ENCODE measurements at places on chromosomes 5 and 9.
A peak's percentile ranks its signal among the peaks of the same experiment; 100 is the strongest.

DNA sequence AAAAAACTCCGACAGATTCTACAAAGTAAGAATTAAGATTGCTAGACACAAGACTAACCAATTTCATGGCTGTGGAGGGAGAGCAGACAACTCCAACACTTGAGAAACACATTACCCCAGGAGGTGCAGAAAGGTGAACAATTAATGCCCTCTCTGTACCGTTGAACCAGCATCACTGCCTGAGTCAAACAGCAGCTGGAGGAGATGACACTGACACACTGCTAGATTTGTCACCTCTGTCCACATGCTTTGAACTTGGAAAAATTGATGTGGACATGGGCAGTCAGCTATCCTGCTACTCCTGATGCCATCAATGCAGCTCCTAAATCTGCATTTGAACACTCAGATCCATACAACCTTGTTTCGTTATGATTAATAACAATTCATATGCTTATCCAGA is 51.7 kb downstream of the GPBP1 start:
- DNase-seq, result no peak

DNA sequence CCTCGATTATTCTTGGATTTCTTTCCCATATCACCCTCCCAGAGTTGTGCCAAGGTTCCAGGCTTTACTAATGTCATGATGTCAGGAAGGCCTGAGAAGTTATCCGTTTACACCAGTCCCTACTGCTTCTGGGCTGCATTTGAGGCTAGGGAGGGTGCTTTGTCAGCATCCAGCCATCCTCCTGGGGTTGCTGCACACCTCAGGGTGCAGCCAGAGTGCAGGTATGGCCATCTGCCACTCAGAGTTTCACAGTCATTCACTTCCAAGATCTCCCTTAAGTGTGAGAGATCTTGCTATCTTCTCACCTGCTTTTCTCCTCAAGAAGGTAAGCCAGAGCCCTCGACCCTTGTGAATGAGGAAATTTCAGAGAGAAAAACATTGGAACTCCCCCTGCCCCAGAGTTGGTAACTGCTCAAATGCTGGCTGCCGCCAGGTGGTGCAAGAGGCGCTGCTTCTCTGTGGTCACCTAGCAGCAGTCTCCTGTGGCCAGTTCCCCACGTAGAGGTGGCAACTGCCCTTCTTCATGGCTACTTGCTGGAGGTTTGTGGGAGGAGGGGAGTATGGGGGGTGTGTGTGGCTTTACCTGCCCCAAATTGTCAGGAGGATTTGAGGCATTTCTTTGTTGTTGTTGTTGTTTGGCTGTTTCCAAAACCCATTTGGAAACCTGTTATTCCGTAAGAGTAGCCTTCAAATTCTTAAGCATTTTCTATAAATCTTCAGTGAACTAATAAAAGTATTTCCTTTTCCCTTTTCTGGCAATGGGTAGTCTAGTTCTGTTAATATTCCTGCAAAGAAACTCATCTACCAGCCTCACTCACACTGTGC is 259.6 kb upstream of the DMRT1 start:
- no peak for DNase-seq

- no peak for DNase-seq
Measured at GRCh38 chr5:34041247-34041972, 1.6 kb downstream of the C1QTNF3 start.

DNA sequence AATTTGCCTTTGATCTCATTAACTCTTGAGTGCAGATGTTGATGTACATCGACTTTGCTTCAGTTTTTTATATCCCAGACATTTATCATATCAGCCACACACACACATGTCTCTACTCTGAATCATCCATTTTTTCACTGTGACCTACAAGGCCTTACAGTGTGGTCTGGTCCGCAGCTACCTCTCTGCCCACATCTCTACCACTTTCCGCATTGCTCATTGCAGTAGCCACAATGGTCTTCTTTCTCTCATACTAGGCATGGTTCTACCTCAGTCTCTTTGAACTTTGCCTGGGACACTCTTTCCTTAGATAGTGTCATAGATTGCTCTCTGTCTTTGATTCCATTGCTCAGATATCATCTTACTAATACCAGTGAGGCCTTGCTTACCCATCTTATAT is 87.9 kb upstream of the FSD1L start:
- DNase-seq, result no peak

GRCh38 chr9:136640171-136641111 is 22.3 kb upstream of the EGFL7 start:
- DNase-seq, result no peak

- DNase-seq, result no peak
Measured at GRCh38 chr9:83060556-83060955, 2.4 kb downstream of the RASEF start.

- no peak for DNase-seq
Measured at GRCh38 chr5:136202469-136203205, 9.7 kb upstream of the SMIM32 start.

GRCh38 chr5:31478901-31479300 is 53.0 kb downstream of the DROSHA start:
- DNase-seq, result no peak

DNA sequence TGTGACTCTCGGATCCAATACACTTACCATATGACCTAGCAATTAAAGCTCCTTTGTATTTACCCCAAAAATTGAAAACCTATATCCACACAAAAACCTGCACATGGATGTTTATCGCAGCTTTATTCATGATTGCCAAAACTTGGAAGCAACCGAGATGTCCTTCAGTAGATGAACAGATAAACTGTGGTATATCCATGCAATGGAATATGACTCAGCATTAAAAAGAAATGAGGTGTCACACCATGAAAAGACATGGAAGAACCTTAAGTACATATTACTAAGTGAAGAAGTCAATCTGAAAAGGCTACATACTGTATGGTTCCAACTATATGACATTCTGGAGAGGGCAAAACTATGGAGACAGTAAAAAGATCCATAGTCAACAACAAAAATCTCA is 82.0 kb upstream of the PHF24 start:
- DNase-seq, result no peak

DNA sequence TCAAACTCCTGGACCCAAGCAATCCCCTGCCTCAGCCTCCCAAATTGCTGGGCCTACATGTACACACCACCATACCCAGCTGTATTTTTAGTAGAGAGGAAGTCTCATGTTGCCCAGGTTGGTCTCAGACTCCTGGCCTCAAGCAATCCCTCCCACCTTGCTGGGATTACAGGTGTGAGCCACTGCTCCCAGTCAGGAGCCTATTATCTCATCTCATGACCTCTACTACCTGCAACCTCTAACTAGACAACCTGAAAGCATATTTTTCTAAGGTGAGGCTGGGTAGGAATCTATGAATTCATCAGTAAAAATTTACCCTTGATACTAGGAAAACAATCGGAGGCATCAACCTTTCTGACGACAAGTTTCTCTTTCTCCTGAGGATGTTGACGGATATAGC is 10.0 kb downstream of the FAM13B start:
- DNase-seq, result no peak

GRCh38 chr5:141560725-141561483 is 57.9 kb downstream of the DIAPH1 start:
- peak; percentile 92 for DNase-seq

DNA sequence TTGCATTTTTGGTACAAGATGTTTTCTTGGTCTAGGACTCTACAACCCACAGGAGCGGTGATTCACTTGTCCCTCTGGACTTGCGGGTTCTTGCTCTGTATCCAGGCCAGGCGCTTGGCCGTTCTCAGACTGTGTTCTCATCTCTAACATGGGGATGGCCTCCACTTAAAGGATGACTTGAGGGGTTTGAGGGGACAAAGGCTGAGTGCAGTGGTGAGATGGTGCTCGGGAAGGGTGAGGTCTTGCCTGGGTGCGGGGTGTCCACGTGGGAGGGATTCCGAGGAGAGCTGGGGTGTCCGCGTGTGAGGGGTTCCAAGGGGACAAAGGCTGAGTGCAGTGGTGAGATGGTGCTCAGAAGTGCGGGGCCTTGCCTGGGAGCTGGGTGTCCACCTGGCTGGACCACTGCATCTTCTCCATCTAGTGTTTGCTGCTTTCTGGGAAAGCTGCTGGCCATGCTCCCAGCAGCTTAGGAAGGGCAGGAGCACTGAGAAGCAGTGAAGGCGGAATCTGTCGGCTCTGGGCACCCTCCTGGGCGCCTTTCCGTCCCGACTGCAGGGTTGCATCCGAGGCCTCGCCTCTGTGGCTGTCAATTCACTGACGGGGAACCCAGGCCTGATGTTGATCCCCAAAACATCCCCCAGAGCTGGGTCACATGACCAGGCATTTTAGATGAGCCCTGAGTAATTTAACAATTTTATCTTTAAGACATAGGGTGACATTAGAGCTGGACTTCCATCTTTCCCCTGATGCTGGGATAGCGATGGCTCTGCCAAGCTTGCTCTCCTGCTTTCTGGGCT is 280.5 kb upstream of the IRX4 start:
- no peak for DNase-seq

DNA sequence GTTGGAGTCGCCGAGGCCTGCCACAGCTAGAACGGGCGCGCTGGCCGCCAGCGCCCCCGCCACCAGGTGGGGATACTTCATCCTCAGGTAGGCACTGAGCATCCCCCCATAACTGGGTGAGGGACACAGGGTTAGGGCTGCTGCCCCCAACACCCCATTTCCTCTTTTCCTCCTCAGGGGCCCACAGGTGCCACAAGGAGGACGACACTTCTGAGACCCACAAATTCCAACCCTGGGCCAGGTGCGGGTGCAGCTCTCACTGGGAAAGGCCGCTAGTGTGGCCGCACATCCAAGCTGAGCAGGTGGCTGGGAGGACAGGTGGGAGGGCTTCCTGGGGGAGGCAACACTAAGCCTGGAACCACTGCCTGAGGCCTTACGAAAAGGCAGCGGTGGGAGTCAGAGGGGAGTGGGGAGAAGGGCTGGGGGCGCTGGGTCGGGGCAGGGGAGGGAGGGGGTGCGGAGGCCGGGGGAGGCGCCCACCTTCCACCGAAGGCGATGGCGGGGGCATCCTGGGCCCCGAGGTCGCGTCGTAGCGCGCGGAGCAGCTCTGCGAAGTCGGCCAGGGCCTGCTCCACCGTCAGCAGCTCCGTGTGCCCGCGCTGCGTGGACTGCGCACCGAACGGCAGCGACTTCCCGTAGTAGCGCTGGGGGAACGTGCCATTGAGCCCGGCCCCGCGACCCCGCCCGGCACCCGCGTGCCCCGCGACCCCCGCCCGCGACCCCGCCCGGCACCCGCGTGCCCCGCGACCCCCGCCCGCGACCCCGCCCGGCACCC is 961 bp downstream of the DPP7 start:
- DNase-seq, result no peak

DNA sequence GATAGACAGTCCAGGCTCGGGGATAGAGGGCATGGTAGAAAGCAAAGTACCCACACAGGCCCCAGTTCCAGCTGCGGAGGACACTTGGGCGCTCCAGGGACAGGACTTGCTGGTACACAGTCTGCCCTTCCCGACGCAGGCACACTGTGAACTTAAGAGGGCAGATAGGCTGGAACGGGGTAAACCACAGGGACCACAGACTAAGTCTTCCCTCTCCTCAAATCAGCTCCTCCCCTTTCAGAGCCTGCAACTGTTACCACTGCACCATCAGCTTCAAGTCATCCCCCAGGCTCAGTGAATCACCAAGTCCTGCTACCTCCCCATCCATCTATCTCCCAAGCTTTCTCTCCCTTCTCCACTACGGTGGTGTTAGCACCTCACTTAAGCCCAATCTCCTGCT is 7.3 kb downstream of the GBA2 start:
- no peak for DNase-seq

DNA sequence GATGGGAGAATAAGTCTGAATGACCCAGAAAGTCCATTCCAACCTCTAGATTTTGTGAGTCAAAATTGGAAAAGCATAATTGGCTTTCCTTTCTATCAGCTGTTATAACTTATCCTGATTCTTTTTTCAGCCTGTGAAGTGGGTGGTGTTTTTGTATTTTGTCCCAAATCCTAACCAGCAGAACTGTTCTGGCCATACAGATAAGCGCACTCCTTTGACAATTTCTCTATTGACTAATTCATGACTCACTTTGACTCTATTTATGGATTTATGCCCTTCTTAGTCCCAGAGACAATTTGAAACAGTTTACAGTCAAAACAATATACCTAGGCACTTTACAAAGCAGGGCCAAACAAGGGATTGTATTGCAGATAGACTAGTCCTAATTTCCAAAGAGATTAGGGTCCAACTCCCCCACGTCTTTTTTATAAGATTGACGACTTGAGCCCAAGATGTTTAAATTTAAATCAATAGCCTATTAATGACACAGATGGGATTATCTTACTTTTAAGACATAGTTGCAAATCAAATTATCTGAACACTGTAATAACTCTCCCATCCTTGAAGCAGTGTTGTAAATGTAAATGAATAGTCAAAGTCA is 301.7 kb upstream of the SEMA6A start:
- DNase-seq, result no peak

DNA sequence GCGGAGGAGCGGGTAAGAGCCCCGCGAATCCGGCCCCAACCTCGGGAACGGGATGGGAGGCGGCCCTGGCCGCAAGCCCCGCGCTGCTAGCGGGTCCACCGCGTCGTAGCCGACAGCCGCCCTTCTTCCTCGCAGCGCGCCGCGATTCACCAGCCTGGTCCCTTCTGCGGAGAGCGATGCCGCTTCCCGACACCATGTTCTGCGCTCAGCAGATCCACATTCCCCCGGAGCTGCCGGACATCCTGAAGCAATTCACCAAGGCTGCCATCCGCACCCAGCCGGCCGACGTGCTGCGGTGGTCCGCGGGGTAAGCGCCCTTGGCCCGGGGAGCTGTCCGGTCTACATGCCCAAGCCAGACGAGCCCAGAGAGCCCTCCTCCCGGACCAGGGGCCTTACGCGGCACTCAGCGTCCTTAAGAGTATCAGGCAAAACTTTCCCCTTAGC is 335 bp downstream of the ROPN1L start:
- no peak for DNase-seq

- DNase-seq, result no peak
Measured at GRCh38 chr9:99244344-99245260, 22.5 kb downstream of the SEC61B start.

- no peak for DNase-seq
Measured at GRCh38 chr9:111916234-111916645, 19.6 kb downstream of the UGCG start.

- DNase-seq, result no peak
Measured at GRCh38 chr5:169941542-169941941, 38.8 kb downstream of the INSYN2B start.

Measured in BE2C (cell line).